Spinal cord (tissue), 10 donors: ENCODE measurements at places on chromosomes 4 and X. TPM values are rescaled to one million over a fixed set of nuclear protein-coding genes. Genes with fewer than 3 reads are reported as not detected.
A peak's percentile ranks its signal among the peaks of the same experiment; 100 is the strongest.

FSTL5 gene
- 83.4 TPM for total RNA-seq

DNA sequence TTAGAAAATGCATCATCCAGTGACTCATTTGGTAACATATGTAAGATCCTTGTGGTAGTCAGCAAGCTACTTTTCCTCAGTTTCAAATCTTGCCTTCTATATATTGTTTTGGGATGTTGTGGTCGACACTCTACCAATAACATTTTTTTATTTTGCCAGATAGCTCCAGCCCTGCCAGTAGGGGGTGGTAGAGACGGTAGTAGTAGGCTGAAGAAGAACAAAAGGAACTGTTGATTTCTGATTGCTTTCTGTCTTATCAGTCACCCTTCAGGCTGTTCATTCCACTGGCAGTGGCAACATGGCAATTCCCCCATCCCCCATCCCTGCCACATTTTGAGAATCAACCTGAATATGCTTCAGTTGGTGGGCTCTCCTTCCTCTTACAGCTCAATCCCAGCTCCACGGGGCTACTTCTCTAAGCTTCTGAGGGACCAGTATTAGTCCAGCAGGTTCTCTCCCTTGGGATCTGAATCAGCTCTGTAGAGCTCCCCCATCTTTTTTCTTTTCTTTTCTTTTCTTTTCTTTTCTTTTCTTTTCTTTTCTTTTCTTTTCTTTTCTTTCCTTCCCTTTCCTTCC, 171.5 kb upstream of the VEGFC start:
- no peaks in the 10 kb centered on the region for H3K36me3 ChIP-seq
- no peak overlapping the region for H3K27ac ChIP-seq
- H3K4me1 ChIP-seq, result no peaks in the 10 kb centered on the region
- no peak for DNase-seq
- no peaks in the 10 kb centered on the region for H3K27me3 ChIP-seq

DNA sequence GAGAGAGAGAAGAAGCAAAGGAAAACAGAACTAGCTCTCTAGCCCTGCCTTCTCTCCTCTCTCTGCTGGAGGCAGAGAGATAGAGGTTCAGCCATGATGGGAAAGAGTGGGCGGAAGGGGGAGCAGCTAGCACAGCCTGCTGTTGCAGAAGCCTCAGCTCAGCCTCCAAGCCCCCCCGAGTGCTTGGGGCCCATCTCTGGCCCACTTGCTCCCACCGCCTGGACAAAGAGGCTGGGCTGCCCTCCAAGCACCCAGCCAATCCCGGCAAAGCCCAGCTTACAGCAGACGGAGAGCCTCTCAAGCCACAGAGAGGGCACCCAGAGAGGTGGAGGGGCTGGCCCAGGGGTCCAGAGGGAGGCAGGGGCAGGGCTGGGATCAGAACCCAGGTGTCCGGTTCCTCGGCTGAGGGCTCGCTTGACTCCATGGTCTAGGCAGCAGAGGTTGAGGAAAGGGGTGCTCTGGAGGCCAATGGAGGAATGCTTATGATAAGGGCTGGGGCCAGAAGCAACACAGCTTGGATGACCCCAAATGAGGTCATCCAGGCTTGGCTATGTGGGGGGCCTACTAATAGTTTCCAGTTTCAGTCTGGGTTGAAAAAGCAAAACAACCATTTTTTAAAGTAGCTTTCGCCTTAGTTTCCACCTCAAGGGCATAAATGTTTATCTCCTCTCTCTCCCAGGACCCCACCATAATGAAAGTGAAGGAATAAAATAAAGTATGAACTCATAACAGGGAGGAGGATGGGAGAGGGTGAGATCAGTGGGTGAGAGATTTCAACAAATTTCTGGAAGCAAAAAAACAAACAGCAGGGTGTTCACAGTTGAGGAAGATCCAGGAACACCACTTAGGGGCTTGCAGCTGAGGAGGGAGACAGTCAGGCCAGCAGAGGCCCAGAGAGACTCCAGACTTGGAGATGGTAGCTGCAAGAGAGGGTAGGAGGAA, 24.9 kb upstream of the IQSEC2 start:
- peaks cover 8% of the 10 kb centered on the region for H3K4me1 ChIP-seq
- DNase-seq, result no peak
- H3K36me3 ChIP-seq, result peaks cover 2% of the 10 kb centered on the region
- peaks cover 22% of the 10 kb centered on the region for H3K27me3 ChIP-seq
- peak overlapping the region; percentile 29 for H3K27ac ChIP-seq

FHL1 gene
- 178 TPM for total RNA-seq

- H3K27ac ChIP-seq, result no peak overlapping the region
- no peak overlapping the region for H3K4me3 ChIP-seq
- no peaks in the 10 kb centered on the region for H3K27me3 ChIP-seq
- no peak for DNase-seq
- no peaks in the 10 kb centered on the region for H3K36me3 ChIP-seq
- H3K4me1 ChIP-seq, result no peaks in the 10 kb centered on the region
Measured at GRCh38 chr4:100248476-100248875, 58.2 kb upstream of the DDIT4L start.

CITED1 gene
- 6.3 TPM for total RNA-seq

GRCh38 chr4:170243662-170244288, 154.0 kb upstream of the AADAT start:
- DNase-seq, result no peak
- no peak overlapping the region for H3K27ac ChIP-seq
- no peaks in the 10 kb centered on the region for H3K36me3 ChIP-seq
- H3K27me3 ChIP-seq, result no peaks in the 10 kb centered on the region

TBC1D8B gene
- 9.0 TPM for total RNA-seq

NPY1R gene
- total RNA-seq, result 12.2 TPM

DNA sequence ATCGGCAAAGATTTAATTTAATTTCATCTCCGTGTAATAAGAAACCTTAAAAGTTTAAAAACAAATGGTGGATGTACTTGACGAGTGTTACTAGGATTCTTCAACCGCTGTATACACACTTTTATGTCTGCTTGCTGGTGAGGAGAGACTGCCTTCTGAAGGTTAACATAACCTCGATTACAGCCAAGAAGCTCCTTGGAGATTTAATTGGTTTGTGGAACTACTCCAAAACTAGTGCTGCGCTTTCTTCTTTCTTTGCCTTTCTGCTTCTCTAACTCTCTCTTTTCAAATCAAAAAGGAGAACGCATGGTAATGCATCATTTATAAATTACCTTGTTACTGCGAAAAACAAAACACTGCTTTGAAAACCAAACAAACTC, 109.0 kb downstream of the ANTXR2 start:
- H3K4me3 ChIP-seq, result peak overlapping the region; percentile 47
- peak overlapping the region; percentile 82 for H3K27ac ChIP-seq
- peaks cover 9% of the 10 kb centered on the region for H3K4me1 ChIP-seq
- H3K36me3 ChIP-seq, result no peaks in the 10 kb centered on the region
- H3K27me3 ChIP-seq, result peaks cover 12% of the 10 kb centered on the region

GRCh38 chr4:54687887-54688841, 30.4 kb downstream of the KIT start:
- no peak overlapping the region for H3K4me3 ChIP-seq
- H3K27me3 ChIP-seq, result no peaks in the 10 kb centered on the region
- no peaks in the 10 kb centered on the region for H3K36me3 ChIP-seq
- DNase-seq, result no peak
- no peak overlapping the region for H3K27ac ChIP-seq

DNA sequence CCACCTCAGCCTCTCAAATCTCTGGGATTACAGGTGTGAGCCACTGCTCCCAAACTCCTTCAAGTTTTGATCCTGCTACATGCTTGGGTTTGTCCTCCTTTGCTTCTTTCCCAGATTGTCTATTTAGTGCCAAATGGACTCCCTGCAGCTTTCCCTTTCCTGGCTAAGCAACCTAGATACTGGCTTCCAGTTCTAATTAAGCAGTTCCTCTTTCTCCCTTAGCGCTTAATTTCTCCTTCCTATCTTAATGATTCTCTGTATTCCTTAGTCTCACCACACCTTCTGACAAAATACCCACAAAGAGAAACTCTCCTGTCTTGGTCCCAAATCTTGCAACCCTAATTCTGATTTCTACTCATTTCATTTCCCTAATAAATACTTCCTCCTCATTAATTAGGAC, 7.8 kb downstream of the RXFP1 start:
- no peak overlapping the region for H3K4me3 ChIP-seq
- no peaks in the 10 kb centered on the region for H3K4me1 ChIP-seq
- no peaks in the 10 kb centered on the region for H3K36me3 ChIP-seq
- no peak overlapping the region for H3K27ac ChIP-seq
- H3K27me3 ChIP-seq, result no peaks in the 10 kb centered on the region

MEPE gene
- 1.4 TPM for total RNA-seq

- H3K4me1 ChIP-seq, result no peaks in the 10 kb centered on the region
- no peak overlapping the region for H3K4me3 ChIP-seq
- H3K36me3 ChIP-seq, result no peaks in the 10 kb centered on the region
- H3K27ac ChIP-seq, result no peak overlapping the region
- no peak for DNase-seq
Measured at GRCh38 chr4:36207831-36208520, 36.3 kb downstream of the ARAP2 start.

DNA sequence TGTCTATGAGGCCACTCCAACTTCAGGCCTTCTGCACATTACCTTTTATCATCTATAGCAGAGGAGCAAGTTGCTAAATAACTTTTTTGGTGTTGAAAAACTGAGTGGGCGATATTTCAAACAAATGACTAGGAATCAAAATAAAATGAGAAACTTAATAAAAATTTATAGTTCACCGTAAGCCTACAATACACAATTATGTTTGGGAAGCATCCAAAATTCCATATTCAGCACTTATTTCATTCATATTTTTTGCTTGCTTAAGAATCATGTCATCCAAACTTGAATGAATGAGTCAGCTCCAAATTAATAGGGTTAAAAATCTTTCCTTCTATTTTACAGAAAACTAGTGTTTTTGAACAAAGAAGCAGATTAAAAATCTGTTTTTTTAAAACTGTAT, 119.1 kb downstream of the SH3RF1 start:
- no peak overlapping the region for H3K27ac ChIP-seq
- no peaks in the 10 kb centered on the region for H3K27me3 ChIP-seq
- no peaks in the 10 kb centered on the region for H3K4me1 ChIP-seq
- H3K36me3 ChIP-seq, result no peaks in the 10 kb centered on the region
- no peak overlapping the region for H3K4me3 ChIP-seq

GRCh38 chrX:115311601-115312001, 22.1 kb downstream of the LUZP4 start:
- no peaks in the 10 kb centered on the region for H3K36me3 ChIP-seq
- no peak for DNase-seq
- H3K27ac ChIP-seq, result no peak overlapping the region
- peaks cover 12% of the 10 kb centered on the region for H3K27me3 ChIP-seq
- H3K4me3 ChIP-seq, result no peak overlapping the region
- H3K4me1 ChIP-seq, result peaks cover 5% of the 10 kb centered on the region

DNA sequence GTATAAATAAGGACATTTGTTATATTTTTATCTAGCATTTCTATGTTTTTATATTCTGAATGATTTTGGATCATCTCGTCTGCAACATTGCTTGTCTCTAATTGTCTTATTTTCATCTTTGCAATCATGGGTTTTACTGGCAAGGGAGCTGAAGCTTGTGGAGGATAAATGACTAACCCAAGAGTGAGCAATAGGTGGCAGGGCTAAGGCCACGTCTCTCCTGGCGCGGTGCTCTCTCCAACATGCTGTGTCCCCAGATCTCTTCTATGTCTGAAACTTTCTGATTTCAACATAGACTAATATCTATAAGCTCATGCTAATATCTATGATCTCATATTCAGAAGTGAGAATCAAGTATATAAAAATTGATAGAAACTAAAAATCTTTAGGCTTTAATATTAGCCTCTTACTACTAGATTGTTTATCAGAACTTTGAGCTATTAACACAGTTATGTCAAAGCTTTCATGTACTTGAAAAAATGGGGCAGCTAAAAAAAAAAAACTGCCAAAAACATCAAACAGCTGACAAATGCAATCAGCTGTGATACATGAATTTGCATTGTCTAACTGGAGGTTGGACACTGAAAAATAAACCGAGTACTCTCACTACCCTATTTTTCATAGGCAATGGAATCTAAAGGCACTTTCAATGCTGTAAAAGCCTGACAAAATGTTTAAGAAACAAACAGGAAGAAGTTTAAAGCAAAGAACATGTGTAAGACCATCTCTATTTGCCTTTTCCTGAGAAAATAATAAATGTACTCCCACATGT, 169.2 kb downstream of the TMA16 start:
- DNase-seq, result no peak
- no peaks in the 10 kb centered on the region for H3K4me1 ChIP-seq
- no peaks in the 10 kb centered on the region for H3K36me3 ChIP-seq
- no peaks in the 10 kb centered on the region for H3K27me3 ChIP-seq

MGST2 gene
- total RNA-seq, result 19.3 TPM

GRCh38 chr4:93319041-93319440, 509.5 kb upstream of the ATOH1 start:
- no peaks in the 10 kb centered on the region for H3K4me1 ChIP-seq
- no peak for DNase-seq
- no peak overlapping the region for H3K27ac ChIP-seq

- H3K4me3 ChIP-seq, result no peak overlapping the region
- H3K36me3 ChIP-seq, result no peaks in the 10 kb centered on the region
- DNase-seq, result no peak
- H3K27ac ChIP-seq, result no peak overlapping the region
- H3K4me1 ChIP-seq, result no peaks in the 10 kb centered on the region
- H3K27me3 ChIP-seq, result no peaks in the 10 kb centered on the region
Measured at GRCh38 chr4:176896211-176896610, 103.5 kb upstream of the VEGFC start.

GRCh38 chr4:116118221-116118620, 967.2 kb downstream of the TRAM1L1 start:
- H3K27me3 ChIP-seq, result no peaks in the 10 kb centered on the region
- H3K4me1 ChIP-seq, result no peaks in the 10 kb centered on the region
- no peak overlapping the region for H3K4me3 ChIP-seq
- DNase-seq, result no peak
- no peaks in the 10 kb centered on the region for H3K36me3 ChIP-seq
- no peak overlapping the region for H3K27ac ChIP-seq

NLGN4X gene
- 17.5 TPM for total RNA-seq

UGT2A1 gene
- not detected for total RNA-seq

PNMA3 gene
- total RNA-seq, result 24.8 TPM

DNA sequence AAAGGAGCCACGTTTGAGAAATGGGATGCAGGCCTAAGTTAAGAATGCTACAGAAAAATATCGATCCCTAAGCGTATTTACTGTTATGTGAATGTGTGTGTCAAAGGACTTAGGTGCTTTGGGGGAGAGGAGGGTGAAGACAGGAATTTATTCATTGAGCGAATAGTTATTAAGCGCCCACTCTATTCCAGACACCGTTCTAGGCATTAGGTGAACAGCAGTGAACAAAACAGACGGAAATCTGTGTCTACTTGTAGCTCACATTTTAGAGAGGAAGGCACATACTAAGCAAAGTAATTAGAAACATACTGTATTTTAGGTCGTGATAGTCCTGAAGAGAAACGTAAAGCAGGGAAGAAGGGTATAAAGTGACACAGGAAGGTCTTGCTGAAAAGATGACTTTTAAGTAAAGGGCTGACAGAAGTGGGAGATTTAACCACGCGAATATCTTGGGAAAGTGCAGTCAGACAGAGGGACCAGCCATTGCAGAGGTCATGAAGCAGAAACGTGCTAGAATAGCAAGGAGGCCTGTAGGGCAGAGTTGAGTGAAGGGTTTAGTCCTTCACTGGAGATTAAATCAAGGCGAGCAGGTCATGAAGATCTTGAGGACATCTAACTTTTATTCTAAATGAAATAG, 541 bp downstream of the AIMP1 start:
- peak overlapping the region; percentile 98 for H3K27ac ChIP-seq
- DNase-seq, result no peak
- peak overlapping the region; percentile 98 for H3K4me3 ChIP-seq
- H3K36me3 ChIP-seq, result peaks cover 10% of the 10 kb centered on the region

- no peak for DNase-seq
- no peaks in the 10 kb centered on the region for H3K36me3 ChIP-seq
- H3K4me3 ChIP-seq, result no peak overlapping the region
- no peaks in the 10 kb centered on the region for H3K27me3 ChIP-seq
Measured at GRCh38 chr4:163017135-163017534, 149.6 kb downstream of the NAF1 start.

MFSD8 gene
- total RNA-seq, result 45.8 TPM

NWD2 gene
- total RNA-seq, result 10.3 TPM
